ACHN (cell line): ENCODE measurements at places on chromosomes 6 and 20.

- peak; percentile 32 for DNase-seq
These were observed 80.5 kb downstream of the PRSS35 start for GRCh38 chr6:83592770-83593394.

DNA sequence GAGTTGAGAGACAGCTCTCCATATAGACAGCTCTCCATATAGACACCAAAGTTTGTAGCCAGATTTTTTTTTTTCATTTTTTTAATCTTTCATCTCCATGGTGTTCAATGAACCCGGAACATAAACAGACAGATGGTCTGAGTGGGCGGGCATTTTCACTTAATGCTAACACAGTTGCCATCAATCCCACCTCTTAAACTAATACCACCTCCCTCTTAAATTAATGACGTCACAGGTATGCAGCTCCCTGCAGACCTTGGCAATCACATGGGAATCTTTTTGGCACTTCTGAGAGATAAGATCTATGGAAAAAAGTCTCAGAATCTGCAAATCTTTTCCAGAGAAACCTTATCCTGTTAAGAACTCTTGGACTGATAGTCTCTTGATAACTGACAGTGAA, 43.2 kb downstream of the PFDN4 start:
- no peak for DNase-seq

DNA sequence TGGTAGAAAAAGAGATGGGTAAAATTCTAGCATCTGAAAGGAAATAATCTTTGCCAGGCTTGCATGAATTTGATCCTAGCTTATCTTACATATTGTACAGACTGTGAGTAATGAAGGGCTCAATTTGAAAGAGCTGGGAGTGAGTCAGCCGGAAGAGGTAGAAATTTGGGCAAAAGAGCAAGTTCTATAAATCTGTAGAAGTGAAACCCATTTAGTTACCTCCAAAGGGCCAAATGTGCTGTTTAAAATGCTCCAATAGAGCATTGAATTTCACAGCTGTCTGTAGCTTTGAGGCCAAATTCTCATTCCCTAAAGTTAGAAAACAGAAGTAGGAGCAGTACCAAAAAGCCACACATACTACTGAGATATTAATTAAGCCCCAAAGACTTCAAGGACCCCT, 466.1 kb downstream of the BTBD3 start:
- no peak for DNase-seq

GRCh38 chr6:45718871-45719270, 296.8 kb downstream of the CLIC5 start:
- DNase-seq = no peak

DNA sequence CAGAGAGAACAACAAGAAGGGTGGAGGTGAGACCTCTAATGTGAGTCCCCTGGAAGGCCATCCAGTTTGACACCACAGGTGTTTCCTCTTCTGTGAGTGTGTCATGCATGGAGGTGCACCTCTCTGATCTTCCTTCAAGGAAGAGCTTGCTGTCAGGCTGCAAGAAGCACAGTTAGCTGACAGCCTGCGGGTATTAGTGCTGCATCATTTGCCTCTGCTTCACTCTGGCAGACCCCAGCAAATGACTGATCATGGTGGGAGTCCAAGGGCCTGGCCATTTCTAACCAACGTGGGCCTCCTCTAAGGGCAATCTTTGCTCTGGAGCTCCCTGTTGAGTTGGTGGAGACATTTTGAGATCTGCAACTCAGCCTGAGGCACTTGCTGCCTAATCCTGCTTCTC, 206.3 kb downstream of the EPHA7 start:
- no peak for DNase-seq

DNA sequence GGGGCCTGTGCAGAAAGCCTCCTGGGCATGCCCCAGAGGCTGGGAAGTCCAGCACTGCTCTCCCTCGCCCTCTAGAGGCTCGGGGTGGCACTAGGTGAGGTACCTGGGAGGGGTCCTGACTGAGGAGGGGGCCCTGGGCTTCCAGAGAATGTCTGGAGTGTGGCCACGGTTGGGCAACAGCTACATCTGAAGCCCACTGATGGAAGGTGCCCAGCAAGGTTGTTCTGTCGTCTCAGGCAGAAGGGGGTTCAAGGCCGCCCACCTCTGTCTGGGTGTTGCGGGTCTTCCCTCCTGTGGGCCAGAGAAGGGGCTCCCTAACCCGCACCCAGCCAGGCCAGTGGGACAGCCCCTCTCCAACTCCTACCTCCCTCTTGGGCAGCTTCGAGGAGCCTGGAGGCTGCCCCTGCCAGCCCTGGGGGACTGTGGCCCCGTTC, 11.4 kb upstream of the VEGFA start:
- peak; percentile 20 for DNase-seq

DNA sequence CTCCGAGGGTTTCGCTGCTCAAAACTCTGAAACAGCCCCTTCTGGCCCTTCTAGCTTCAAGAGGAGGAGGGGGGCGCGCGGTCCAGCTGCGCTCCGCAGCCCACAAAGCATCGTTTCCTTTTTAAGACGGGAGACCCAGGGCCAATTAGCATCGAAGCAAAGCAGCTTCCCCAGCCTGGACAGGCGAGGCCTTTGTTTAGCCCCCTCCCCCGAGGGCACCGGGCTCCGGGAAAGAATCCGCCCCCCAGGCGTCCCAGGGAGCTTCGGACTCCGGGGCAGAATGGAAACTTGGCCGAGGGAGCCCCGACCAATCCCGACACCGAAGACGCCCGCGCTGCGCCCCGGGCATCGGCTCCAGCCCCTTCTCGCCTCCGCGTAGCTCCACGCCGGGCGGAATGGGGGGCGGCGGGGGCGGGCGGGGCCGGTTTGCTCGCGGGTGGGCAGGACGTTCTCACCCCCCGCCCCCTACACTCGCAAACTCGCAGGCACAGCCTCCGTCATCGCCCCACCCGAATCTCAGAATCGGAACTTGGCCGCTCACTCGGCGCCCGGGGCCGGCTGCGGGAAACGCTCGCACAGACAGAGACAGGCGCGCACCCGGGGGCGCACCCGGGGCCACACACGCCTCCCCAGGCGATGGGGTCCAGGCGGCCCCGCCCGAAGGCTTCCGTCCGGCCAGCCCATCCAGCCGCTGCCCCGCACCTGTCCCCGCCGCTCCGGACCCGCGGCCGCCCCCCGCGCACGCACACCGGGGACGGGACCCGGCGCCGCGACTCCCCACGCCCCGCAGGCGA, 628 bp downstream of the NKAIN4 start:
- no peak for DNase-seq

- no peak for DNase-seq
These were observed 48.7 kb downstream of the NCOA7 start for GRCh38 chr6:125839471-125839870.

DNA sequence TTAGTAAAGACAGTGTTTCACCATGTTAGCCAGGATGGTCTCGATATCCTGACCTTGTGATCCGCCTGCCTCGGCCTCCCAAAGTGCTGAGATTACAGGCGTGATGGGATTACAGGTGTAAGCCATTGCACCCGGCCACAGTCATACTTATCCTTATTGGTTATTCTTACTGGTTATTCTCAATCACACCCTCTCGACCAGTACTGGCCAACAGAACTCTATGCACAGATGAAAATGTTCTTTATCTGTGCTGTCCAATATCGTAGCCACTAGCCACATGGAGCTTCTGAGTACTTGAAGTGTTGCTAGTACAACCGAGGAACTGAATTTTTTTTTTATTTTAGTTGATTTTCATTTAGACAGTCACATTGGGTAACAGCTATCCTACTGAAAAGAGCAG, 63.5 kb downstream of the CNKSR3 start:
- DNase-seq = no peak

DNA sequence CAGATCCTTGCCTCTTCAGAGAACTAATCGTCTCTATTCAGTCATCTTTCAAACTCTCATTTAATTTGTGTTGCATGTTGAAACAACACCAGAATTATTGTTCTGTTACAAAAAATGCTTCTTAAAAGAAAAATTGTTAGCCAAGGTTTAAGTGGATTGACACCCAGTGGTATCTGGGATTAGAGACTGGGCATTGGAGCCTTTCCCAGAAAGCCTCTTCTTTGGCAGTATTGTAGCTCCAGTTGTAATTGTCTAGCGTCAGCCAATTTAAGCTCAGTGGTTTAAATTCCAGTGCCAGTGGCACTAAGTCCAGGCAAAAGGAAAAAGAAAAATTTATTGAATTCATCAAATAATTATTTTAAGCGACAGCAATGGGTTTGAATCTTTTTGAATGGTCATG, 801 bp downstream of the CCDC28A start:
- no peak for DNase-seq

DNA sequence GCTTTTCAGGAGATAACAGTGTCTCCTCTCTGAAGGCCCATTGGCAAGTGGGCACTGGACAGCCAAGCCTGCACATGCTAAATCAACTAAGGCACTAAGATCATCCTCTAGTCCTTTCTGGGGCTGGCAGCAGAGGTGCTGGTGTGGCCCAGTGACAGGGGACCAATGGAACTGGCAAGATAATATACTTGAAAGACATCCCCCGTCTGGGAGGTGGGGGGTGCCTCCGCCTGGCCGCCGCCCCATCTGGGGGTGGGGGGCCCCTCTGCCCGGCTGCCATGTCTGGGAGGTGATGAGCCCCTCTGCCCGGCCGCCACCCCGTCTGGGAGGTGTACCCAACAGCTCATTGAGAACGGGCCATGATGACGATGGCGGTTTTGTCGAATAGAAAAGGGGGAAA, 223.3 kb downstream of the UNC5CL start:
- DNase-seq = no peak

GRCh38 chr6:52498538-52499017, 78.3 kb downstream of the TRAM2 start:
- DNase-seq = no peak

DNA sequence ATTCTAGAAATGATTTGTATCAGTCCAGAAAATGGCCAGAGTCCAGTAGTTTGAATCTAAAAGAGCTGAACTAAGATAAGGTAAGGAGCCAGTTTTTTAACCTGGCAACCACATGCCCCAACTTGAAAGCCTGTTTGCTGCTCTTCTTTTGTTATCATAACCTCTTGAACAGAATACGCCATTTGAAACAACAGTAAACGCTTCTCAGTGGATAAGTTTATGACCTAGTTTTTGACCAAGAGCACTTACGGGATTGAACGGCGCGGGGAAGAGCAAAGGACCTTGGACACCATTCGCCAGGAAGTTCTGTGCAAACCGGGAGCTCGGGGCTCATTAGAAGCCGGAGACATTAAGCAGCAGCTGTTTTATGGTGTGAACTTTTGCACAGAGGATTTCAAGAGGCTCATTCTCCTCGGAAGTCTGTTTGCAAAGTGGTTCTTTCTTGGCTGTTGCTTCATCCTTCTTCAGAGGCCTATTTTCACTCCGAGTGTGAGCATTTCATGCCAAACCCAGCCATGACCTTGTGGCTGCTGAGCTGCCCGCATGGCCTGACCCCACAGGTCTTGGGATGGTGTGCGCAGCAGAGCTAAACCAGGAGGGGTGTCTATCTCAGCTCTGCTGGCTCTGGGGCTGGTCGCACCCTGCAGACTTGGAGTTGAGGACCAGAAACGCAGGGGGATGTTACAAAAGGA, 215.1 kb downstream of the SOX4 start:
- no peak for DNase-seq

DNA sequence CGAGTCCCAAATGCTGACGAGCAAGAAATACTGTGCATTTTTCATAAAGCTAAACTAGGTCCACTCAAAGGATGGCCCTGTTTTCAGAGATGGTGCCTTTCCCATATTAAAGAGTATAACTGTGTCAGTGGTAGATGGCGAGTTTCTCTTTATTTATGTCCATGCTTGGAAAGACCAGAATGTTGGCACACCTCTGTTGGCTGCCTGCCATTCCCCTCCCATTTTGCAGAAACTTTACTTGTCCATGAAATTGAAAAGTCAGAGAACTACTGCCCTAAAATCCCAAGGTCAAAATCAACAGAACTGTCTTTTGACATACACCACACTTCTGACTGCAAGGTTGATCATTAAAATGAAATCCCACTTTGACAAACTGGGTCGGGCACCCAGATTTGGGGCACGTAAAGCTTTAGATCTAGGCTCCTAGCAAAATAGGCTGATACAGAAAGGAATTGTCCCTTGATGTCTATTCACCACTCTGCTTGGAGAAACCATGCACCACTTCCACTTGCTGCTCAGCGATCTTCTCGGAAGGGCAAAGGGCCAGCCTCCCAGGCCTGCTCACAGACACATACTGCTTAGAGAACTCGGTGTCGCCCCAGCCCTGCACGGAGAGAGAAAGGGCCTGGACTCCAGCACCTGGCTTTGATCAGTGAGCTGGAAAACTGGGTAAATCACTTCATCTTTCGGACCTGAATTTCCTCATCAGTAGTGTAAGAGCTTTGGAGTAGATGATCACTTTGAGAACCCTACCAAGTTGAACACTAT, 130.0 kb downstream of the AGPAT4 start:
- DNase-seq = no peak

DNA sequence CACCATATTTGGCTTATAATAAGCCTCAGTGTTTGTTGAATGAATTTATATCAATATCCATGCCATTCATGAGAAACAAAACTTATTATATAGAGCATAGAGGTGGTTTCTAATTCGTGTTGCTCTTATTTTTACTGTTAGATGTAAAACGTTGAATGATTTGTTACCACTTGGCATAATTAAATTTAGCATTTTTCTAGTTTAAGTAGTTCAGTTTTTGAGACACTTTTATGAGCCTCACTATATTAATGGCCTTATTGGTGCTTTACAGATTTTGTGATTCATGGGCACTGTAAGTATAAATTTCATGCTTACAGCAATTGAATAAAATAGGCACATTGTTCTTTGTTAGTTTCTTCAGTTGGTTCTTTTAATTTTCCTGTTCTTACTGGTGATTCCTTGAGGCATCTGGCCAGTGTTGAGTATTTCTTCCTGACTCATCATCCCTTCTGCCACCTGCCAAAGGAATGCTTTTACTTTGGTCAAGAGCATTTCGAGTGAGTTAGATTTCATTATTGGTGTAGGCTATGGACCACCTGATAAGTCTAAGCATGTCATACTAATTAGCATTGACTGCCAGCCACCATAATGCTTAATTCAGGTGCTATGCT, 34.8 kb downstream of the CDKAL1 start:
- DNase-seq = peak; percentile 30

DNA sequence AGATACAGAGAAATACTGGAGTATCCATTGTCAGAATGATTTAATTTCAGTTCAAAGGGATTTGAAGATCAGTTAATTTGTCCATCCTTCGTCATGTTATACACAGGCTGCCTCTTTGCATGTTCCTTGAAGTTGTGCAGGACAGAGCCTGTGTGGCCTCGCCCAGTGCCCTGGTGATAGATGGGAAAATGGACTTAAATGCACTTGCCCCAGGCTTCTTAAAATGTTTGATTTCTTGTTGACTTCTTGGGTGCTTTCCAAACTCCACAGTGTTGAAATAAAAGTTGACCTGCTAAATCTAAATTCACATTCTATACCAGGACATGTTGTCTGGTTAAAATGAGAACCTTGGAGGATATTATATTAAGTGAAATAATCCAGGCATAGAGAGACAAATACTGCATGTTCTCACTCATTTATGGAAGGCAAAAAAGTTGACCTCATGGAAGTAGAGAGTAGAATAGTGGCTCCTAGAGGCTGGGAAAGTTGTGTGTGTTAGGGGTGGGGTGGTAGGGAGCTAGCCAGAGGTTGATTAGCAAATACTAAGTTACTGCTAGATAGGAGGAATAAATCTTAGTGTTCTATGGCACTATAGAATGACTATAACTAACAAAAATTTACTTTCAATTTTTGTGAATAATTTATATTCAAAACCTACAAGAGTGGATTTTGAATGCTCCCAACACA, 25.3 kb downstream of the MARCKS start:
- no peak for DNase-seq

- no peak for DNase-seq
These were observed 41.0 kb upstream of the NFATC2 start for GRCh38 chr20:51583499-51583898.
